Stimulated activated CD4-positive, alpha-beta T cell treated with anti-CD3 and anti-CD28 coated beads, TNF-alpha, amount 100 ng/mL, for 24 hours (primary cell): ENCODE measurements at places on chromosomes 3 and 15.

GRCh38 chr15:51390966-51391422, 49.5 kb downstream of the GLDN start:
- DNase-seq, result no peak

- DNase-seq, result no peak
Observed at GRCh38 chr3:144312702-144313101, 341.1 kb downstream of the DIPK2A start.

DNA sequence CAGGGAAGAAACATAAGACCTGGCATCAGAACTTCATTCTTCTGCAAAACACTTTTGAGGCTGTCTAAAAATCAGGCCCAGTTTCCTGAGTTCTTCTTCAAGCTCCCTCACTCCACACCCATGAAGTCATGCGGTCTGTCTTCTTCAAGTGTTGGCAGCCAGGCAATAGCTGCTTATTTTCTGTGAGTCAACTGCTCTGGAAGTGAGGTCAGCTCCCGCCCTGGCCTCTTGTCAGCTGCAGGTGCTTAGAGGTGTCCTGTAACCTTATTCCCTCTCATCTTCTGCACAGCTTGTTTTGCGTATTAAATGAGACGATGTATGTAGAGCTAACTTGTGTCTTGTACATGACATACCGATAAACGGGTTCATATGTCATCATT, 226.1 kb downstream of the ADAMTS17 start:
- no peak for DNase-seq

DNA sequence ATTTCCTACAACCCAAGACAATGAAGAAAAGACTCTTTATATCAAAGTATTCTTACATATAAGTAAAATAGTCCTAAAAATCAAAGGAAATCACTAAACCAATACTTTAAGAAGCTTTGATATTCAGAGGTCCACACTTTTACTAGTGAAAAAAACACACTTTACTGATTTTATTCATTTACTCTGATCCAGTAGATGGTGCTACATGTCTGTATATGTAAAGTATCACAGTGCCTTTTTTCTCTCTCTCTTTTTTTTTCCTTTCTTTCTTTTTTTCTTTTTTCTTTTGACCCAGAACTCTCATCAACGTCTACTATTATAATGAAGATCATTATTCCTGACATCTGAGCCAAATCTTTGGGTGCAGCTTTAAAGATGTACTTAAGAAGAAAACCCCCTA, 10.8 kb upstream of the CCDC39 start:
- no peak for DNase-seq

- DNase-seq, result no peak
Observed at GRCh38 chr15:27438403-27439375, 467.7 kb downstream of the GABRG3 start.

DNA sequence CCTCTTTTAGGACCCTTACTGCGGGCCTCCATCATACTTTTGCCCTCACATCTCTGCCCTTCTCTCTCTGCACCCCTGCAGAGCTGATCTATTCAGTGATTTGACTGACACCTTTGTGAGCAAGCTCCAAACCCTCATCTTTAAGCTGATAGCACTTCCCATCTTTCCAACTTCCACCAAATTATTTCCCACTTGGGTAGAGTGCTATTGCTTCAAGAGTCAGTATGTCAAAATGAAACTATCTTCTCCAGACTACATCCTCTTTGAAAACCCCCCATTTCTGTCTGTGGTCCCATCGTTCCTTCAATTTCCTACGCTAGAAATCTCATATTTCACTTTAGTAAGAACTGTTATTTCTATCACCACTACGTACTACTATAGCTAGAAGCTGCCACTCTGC, 19.7 kb downstream of the ZWILCH start:
- DNase-seq, result no peak

GRCh38 chr15:66587020-66587419, 21.2 kb upstream of the LCTL start:
- DNase-seq, result no peak
